ENCODE measurements at places on chromosomes 2 and 18.

- DNase-seq = peak; percentile 92
Measured at GRCh38 chr18:34592961-34593382, 117.1 kb upstream of the DTNA start.

GRCh38 chr2:102788885-102789260 lies 27.0 kb downstream of the TMEM182 start:
- peak; percentile 98 for DNase-seq

DNA sequence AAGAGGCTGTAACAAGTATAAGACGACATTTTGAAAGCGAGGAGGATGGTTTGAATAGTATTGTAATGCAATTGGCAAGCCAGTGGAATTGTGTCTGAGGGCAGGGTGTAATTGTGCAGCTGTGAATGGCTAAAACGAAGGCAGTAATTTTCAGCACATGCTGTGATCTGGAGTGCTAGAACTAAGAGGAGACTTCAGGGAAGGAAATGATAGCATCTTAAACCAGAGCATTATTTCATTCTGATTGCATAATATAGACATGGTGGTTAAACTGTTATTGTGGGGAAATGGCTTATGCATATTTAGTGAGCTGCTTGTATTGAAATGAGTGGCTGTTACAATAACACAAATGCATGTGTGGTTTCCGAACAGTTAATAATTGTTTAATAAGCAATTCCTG lies 36.3 kb downstream of the THSD7B start:
- DNase-seq = no peak

DNA sequence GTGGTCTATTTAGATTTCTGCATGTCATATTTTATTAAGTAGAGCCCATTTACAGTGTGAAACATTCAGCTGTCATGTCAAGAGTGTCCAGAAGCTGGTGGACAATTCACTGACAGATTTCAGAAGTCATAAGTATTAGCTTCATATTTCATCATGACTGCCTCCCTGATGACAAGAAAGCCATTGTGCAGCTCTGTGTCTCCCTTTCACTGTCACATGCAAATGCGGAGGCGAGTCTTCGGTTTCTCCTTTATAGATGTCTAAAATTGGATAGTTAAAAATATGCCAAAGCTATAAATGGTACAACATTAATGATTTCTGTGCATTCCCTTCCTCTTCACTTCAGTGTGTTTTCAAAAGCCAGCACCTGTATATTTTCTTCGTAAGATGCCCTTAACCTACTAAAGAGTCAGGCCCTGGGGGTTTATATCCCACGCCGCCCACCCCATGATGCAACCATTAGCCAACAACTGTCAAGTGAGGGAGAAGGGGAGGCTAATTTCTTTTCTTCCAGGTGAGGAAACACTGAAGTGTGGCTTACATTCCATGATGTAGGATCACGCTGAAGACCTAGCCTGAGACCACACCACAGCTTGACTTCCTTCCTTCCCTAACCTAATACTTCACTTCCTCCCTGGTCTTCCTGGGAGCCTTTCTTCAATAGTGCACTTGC lies 99.6 kb upstream of the DDX18 start:
- DNase-seq = no peak

GRCh38 chr2:27929916-27930486 lies 39.5 kb downstream of the BABAM2 start:
- DNase-seq = no peak

- no peak for DNase-seq
Measured at GRCh38 chr2:217884985-217885384, 117.8 kb downstream of the TNS1 start.

DNA sequence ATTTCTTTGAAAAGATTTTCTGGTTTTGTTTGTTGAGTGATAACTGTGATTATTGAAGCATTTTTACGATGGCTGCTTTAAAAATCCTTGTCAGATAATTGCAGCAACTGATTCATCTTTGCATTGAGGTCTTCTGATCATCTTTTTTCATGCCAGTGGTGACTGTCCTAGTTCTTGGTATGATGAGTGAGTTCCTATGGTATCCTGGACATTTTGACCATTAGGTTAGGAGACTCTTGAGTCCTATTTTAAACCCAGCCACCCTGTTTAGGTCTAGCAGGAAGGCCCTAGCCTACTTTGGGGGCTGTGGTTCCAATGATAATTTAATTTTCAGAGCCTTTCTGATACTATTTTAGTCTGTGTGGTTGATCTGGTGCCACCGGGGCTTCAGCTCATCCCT lies 72.7 kb upstream of the REV1 start:
- DNase-seq = no peak

DNA sequence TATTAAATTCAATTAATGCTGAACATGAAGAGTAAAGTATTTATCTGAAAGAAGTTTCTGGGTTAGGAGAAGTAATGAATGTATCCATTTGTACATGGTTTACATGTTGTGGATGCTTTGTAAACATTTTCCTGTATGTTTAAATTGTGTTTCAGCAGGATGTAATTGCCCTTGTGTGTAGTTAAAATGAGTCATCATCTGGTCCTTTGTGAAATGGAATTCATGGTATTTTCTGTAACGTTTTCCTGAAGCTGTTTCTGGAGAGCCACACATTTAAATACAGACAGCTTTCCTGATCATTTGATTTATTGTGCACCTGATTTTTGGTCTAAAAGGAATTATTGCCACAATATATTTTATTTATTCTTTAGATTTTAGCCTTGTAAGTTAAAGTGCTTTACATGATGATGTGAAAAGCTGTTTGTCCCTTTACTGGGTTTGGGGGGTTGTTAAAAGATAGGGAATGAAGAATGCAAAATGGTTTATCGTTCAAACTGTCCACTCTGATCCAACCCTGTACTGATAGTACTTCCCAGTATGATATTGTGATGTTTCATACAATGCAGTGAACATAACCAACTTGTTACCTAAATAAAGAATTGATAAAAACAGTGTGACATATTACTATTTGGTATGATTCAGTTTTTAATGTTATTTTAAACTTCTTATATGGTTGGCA lies 41.7 kb upstream of the SLC3A1 start:
- DNase-seq = no peak
